ENCODE measurements at places on chromosomes 2 and 18.

DNA sequence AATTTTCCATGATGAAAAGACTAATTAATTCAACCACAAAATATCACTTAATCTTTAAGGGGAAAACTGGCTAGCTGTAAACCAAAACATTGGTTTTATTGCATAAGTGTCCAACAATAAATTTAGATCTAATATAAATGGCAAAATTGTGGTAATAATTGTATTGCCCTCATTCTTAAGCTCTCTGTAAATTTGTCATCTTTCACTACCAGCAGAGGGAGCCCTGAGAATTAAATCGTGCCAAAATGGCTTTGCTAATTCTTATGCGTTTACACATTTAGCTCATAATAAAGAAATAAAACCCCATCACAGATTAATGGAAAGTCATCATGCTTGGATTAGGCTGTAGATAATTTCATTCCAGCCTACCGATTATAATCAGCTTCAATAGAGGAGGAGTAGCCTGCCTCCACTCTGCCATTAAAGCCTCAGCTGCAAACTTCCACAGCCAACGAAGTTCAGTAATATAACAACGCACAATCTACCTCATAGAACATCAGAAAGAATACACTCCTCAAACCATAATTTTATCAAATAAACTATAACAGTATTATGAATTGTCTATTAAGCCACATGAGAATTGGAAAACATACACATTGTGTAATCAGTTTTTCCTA is 70.0 kb upstream of the ATP5MC3 start:
- DNase-seq, result no peak

DNA sequence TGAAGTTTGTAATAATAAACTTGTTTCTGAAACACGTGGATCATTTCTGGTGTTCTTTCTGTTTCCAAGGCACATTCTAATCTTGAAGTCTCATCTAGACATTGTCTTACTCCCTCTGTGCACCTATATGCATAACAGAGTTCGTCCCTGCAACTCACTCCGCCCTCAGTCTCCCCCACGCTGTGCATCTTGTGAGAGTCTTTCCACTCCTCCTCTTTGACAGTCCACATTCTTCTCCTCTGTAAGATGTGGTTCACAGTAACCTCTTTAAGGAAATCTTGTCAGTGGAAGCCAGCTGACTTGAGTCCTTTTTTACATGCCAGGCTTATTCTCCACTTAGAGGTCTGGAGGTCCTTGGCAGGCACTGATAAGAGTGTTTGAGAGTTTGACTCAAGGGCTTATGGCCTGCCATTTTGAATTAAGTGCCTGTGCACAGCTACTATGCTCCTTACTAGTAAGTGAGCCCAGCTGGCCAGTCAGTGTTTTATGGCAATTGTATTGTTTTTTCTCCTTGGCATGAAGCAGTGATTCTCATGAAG is 108.9 kb upstream of the IL1R2 start:
- no peak for DNase-seq

- DNase-seq, result no peak
Observed at GRCh38 chr2:158967731-158968395, 577 bp upstream of the TANC1 start.

GRCh38 chr2:36450466-36451196 is 95.1 kb downstream of the CRIM1 start:
- no peak for DNase-seq

DNA sequence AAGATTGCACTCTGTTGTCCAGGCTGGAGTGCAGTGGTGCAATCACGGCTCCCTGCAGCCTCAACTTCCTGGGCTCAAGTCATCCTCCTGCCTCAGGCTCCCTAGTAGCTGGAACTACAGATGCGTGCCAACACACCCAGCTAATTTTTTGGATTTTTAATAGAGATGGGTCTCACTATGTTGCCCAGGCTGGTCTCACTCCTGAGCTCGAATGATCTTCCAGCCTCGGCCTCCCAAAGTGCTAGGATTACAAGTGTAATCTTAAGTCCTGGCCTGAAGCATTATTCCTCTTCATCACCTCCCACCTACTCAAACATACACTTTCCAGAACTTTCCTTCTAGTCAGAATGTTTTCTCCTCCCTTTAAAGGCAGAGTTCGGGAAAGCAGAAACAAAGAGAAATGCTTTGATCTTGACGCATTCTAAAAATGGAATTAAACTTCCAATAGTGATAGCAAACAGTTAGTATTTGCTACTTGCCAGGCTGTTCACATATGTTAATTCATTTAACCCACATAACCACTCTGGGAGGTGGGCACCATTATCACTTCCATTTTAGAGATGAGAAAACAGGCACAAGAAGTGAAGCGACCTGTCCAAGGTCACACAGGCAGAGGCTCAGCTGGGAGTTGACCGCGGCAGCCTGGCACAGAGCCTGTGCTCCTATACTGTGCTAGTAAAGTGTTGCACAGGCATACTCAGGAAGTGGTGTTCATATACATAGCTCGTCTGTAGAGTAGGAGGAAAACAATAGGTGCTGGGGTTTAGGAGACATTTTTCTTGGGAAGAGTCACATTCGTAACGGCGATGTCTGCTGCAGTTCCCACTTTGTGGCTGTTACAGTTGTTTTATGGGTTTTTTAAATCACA is 24.6 kb downstream of the TEX44 start:
- DNase-seq, result no peak

DNA sequence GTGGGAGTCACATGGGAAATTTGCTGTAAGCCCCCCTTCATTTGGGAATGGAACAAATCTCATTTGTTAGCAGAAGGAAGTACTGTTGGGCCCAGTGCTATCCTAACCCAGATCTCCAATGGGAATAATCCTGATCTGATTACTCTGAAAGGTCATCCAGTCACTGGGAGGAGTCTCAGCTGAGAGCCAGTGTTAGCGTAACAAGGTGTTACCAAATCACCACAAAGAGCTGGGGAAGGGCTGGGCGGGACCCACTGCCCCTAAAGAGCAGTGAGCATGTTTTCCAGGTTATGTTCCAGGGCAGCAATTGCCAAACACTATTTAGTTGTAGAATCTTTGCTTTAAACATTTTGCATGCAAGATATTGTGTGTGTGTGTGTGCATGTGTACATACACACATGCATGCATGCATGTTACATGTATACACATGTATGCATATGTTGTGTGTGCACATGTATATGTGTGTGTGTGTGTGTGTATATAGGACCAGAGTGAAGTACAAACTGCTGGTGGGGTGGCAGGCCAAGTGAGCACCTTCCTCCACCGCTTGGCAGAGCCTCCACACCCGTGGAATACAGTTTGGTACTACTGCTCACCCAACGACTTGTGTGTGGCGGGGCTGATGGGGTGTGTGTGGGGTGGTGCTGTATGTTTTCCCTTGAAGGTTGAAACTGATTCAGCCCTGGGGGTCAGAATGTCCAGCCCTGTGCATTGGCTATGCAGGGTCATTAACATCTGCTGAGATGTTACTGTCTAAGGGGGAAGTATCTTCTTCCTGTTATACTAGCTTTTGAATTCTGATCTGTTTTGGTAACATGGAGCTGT is 15.2 kb downstream of the INPP5D start:
- DNase-seq, result no peak

DNA sequence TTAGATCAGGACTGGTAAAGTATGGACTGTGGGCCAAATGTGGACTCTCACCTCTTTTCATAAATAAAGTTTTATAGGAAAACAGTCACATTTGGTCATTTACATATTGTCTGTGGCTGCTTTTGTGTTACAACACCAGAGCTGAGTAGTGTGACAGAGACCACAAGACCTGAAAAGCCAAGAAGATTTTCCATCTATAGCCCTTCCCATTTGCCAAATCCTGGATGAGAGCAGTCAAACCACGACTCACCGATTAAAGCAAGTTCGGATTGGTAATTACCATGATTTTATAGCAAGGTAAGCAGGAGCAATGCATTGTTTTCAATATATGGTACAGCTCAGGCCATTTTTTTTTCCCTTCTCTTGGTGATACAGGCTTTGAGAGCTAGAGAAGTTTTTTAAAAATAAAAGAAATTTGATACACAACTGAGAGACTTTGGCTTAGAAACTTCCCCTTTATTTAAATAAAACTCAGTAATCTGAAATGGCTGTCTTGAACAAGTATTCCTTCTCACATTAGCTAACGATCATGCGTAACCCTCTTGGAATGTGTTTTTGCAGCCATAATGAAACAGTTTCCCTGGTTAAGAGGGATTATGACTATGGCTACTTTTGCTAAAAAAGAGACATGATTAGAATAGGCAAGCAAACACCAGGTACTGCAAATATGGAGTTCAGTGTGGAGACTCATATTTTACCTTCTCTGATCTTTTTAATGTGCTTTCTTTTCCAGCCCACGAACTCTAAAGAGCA is 9.5 kb upstream of the MALL start:
- no peak for DNase-seq

DNA sequence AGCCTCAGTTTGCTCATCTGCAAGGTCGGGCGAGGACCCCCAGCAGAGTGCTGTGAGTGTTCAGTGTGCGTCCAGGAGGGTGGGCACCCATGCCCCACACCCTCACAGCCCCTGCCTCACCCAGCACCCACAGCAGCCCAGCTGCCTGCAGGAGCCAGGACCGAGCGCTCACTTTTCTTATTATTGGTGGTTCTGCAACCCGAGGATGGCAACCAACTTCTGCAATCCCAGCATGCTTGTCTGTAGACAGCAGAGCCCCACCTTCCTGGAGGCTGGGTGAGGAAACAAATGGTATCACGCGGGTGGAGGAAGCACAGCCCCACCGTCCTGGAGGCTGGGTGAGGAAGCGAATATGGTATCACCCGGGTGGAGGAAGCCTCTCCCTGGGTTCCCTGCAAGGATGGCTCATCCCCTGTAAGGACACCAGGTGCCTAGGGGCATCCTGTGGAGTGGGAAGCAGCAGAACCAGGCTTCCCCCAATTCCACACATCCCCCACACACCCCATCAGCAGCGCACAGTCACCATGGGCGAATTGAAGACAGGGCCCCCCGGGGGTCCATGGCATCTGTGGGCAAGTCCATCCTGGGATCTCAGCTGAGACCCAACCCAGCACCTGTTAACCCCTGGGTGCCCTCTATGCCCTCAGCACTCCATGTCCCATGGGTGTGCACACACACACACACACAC is 220.5 kb upstream of the RAB6C start:
- no peak for DNase-seq

DNA sequence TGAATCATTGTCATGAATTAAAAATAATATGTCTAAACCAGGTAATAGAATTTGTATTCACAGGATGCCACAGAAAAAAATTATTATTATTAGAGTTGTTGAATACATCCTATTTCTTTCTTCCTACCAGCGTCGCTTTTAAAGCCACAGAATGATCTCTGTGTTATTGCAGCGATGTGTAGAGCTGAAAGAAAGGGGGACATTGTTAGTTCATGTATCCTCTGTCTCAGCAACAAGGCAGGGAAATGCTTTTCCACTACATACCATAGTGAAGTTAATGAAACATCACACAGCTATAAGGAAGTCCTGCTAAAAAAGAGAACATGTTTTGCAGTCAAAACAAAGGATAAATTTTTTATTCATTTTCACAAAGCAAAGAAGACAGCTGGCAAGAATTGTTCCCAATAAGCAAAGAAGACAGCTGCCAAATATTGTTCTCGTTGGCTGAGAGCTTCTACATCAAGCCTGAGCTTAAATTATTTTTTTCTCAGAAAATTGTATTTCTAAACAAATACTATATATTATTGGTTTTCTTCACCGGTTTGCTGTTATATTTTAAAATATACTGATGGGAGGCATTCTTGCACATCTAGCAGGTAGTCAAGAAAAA is 1234.4 kb downstream of the SUCLG1 start:
- no peak for DNase-seq

DNA sequence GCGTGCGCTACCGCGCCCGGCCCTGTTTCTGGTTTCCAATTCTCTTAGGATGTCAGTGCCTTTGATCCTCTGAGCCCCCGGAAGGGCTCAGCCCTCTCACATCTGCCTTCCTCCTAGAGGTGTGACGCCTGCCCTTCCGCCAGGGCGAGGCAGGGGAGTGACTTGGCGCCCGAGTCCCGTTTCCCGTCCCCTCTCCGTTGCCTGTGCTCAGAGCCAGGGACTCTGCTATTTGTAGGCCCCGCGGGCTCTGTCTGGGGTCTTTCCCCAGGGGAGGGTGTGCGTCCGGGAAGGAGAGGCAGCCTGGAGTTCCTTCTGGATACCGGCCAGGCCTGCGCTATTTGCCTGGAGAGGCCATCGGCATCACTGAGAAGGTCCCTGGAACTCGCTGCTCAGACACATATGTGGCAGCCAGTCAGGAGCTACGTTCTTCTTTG is 103.7 kb upstream of the TAF1B start:
- no peak for DNase-seq

DNA sequence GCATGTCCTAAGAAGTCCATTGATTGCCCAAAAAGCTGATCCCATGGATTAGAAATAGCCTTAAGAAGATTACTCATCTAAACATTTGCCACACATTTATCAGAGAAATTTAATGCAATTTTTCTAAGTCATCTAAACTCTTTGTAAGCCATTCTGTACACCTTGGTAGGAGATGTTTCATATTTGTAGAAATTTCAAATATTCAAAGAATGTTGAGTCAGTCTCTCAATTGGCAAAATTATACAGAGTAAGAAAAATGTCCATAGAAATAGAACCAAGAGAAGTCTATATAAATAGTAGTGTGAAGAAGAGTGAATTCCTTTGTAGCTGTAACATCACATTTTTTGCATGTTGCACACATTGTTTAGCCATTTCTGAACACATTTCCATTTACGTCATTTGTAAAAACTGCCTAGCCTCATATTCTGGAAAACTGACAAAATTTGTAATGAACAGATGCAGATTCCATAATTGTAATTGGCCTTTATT is 128.6 kb downstream of the MSTN start:
- DNase-seq, result no peak

DNA sequence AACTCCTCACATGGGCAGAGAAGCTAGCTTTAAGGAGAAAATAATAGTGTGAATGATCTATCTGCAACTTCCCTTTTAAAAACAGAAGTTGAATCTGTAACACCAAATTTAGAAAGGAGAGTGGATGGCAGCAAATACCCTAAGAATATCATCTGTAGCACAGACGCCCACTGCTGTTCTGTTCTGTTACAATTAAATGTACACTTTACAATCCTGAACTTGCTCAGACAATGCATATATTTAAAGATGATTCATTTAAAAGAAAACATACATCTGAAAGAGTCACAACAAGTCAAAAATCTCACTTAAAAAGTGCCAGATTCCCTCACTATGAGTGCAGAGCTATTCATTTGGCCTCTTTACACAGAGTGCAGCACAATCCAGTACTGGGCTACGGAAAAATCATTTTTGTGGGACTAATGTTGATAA is 8.0 kb upstream of the SERTAD2 start:
- DNase-seq, result no peak

GRCh38 chr2:146748046-146748445 is 1096.8 kb upstream of the ACVR2A start:
- DNase-seq, result no peak
